ENCODE measurements at places on chromosomes 1 and 21.

GRCh38 chr1:209431813-209432442 lies 151.6 kb upstream of the CAMK1G start:
- DNase-seq: no peak

- DNase-seq: no peak
Measured at GRCh38 chr1:3599286-3599811, 12.0 kb downstream of the MEGF6 start.

GRCh38 chr21:31730712-31731055 lies 1.2 kb downstream of the SCAF4 start:
- DNase-seq: no peak

GRCh38 chr1:246425895-246426294 lies 81.2 kb downstream of the SMYD3 start:
- DNase-seq: no peak

DNA sequence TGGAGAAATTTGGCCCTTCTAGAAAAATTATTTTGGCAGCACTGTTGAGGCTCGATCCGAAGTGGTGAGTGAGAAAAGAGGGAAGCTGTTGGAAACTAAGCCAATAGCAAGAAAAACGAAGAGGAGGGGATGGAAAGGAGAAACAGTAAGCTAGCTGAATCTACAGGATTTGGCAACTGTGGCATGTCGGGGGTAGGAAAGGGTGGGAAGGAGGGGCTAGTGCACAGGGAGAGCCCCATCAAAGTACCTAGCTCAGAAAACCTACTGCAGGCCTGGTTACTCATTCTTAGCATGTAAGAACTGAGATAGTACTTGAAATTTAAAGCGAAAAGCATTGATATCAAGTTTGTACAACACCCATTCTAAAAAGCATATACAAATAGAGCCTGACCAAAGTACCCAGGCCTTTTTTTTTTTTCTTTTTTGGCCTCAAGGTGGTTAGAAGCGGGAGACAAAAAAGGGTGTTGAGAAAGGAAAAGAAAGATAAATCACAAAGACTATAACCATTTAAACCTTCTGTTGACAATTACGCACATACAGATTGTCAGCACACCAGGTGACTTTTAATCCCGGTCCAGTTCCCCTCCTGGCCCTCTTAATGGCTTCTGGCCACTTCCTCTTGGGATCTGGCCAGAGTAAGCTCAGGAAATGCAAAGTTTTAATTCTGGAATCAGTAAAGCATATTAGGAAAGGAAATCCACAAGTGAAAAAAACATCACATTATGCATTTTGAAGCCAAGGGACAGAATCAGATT lies 50.4 kb downstream of the SLC16A1 start:
- DNase-seq: no peak

DNA sequence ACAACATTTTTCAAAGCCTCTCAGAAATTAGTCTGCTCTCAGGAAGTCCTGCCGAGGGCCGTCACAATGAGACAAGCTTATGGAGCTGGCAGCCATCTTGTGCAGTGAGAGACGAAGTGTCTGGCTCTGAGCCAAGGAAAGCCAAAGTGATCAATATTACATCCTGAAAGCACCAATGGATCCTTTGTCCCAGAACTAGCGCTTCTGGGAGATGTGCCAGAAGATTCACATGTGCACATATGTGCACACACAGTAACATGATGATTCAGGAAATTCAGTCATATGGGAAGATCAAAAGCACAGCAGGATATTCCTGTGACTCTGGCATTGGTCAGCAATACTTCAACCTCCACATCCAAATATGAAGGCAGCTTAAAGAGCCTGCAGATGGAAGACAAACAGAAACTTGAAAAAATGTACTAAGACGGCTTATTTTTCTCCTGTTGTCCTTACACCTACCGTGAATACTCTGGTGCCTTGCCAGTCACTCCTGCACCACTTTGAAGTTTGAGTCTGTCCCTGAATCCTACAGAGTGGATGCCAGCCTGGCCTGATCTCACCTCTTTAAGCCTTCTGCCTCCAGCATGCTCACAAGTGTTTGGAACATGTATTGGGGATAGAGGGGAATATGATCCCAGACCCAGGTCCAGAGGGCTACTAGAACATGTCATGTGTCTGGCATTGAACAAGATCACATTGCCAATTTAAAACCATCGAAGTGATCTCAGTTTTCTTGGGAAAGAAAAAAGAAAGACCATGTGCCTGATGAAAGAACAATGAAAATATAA lies 44.5 kb upstream of the PRRX1 start:
- DNase-seq: no peak

DNA sequence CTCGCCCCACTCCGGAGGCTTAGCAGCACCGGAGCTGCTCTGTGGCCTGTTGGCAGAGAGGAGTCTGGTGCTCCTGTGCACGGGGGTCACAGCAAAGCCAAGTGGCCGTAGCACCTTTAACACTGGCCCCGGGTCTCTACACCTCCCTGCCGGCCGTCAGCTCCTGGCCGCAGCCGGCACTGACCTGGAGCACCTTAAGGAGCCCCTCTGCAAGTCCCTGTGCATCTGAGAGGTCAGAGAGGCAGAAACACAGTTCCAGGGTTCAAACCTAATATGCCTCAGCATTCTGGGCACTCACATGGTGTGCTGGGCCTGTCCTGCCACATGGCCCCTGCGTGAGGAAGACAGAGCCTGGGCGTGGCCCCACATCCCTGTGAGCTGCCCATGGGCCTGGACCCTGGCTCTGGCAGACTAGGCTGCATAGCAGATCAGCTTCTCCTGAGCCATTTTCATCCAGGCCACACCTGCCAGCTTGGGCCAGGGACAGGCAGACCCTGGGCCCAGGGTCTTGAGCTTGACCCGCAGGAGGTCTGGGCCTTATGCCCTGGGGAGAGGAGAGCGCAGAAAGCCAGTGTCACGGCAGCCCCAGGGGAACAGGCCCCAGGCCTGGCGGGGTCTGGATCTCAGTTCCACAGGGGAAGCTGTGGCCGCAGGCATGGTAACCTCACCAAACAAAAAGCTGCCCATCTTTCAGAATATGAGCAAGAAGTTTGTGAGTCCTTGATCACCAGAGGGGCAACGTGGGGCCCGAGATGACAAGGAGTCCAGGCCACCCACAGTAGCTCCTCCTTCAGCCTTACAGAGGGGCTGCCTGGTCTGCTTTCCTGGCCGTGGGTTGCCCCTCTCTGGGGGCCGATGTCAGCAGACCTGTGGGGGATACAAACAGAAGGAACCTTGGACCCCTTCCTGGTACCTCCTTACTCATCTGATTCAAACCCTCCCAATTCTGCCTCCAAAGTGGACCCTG lies 146.0 kb upstream of the COL6A1 start:
- no peak for DNase-seq

GRCh38 chr1:39165488-39165887 lies 39.0 kb upstream of the MACF1 start:
- no peak for DNase-seq

- DNase-seq: no peak
Measured at GRCh38 chr21:46662765-46663500, 27.5 kb downstream of the PRMT2 start.

DNA sequence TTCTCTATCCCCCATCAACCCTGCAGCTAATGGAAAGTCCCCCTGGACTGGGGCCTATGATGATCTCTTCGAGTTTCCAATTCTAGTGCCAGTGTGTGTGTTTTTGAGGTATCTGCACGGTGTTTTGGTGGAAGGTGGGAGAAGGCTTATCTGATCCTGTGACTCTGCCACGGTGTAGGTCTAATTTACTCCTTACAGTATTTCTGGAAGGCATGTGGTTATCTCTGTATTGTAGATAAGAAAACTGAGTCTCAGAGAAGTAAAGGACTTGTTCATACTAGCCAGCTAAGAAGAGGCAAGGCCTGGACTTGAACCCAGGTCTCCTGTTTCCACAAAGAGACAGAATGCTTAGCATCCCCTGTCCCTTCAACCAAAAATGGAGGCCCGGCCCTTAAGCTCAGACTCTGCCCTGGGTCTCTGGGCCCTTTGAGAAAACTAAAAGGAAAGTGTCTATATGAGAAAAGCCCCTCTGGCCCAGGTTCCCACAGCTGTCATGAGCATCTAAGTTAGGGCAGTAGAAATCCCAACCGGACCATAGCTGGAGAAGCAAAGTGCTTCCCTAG lies 20.3 kb downstream of the RIMS3 start:
- no peak for DNase-seq

DNA sequence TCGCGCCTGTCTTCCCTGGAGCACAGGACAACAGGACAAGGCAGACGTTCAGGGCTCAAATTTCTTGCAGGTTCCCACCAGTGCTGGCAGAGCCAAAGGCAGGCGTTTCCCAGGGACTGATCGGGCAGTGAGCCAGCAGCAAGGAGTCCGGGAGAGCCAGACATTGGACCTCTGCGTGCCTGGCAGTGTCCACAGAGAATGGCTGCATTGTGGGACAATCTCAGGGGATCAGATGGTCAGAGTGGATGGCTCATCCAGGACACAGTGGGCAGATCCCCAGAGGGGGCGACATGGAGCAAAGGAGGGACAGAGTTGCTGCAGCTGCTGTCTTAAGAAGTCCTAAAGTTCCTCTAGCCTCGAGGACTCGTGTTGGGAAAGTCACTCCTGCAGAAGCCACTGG lies 4.6 kb downstream of the TMEM63A start:
- DNase-seq: no peak
